ENCODE measurements at places on chromosomes 6 and 20.

DNA sequence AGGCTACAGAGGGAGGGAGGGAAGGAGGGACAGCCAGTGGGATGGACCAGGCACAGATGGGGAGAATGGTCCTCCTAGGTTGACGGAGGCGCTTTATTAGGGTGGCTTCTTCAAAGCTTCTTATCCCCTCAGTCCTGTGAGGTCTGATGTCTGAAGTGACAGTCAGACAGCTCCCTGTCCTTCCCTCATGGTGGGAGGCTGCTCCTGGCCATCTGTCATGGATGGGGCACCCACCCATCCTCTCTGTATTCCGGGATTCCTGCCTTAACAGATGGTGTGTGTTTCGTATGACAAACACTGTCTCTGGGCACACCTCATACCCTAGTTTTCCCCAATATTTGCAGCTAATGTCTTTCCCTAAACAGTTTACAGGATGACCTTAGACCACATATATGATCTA is 7.9 kb downstream of the RIN2 start:
- DNase-seq: no peak

DNA sequence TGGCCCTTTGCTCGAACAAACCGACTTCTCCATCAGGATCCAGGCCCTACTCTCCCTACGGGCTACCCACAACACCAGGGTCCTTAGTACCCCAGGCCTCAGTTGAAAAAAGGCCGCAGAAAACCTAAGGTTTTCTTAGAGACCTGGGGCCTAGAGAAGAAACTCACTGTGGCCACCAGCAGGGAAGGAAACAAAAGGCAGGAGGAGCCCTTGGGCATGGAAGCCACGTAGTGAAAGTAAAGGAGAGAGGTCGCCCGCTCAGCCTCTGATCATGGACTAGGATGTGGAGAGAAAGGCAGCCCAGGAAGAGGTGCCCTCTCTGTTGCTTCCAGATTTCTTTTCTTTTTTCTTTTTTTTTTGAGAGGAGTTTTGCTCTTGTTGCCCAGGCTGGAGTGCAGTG is 31.5 kb downstream of the CPNE5 start:
- DNase-seq: no peak

GRCh38 chr6:124536842-124537191 is 425.4 kb upstream of the RNF217 start:
- no peak for DNase-seq

GRCh38 chr6:159117046-159117445 is 52.2 kb upstream of the FNDC1 start:
- DNase-seq: no peak

DNA sequence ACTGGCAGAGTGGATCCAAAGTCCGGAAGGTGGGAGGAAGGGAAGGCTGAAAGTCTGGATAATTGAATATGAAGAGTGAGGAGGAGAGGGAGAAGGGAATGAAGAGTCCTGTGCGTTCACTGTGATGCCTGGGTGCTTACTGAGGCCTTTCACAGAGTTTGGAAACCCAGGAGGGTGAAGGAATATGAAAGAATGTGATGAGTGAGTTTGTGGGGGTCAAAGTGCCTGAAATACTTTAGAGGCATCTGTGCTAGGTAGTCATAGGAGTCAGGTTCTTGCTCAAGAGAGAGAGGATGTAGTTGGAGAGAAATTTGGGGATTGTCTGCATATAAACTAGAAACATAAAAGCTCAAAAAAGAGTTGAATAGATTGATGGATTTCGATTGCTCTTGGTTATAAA is 20.7 kb downstream of the NKX2-4 start:
- no peak for DNase-seq

- DNase-seq: no peak
These were observed 24.0 kb downstream of the HBS1L start for GRCh38 chr6:135030532-135031178.
